Progenitor cell of endocrine pancreas (in vitro differentiated cells): ENCODE measurements at places on chromosomes 2 and 18.

DNA sequence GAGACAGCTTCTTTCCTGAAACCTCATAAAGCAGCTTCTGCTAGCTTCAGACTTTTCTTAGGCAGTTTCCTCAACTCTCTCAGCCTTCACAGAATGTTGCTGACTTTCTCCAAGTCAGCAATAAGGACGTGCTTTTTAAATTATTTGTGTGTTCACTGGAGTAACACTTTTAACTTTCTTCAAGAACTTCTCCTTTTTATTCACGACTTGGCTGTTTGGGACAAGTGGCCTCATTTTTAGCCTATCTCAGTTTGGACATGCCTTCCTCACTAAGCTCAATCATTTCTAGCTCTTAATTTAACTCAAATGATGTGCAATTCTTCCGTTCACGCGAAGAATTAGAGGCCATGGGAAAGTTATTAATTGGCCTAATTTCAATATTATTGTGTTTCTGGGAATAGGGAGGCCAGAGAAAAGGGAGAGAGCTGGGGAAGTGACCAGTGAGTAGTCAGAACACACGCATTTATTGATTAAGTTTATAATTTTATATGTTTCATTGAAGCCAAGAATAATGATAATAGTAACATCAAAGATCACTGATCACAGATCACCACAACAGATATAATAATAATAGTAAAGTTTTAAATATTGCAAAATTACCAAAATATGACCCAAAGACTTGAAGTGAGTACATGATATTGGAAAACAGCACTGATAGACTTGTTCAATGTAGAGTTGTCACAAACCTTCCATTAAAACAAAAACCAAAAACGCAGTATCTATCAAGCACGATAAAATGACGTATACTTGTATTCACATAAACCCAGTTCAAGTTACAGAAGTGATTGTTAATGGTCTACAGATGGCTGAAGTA is 4.8 kb downstream of the REG1A start:
- DNase-seq, result no peak

- DNase-seq, result no peak
These were observed 170.1 kb downstream of the LAMA1 start for GRCh38 chr18:6947338-6948030.

DNA sequence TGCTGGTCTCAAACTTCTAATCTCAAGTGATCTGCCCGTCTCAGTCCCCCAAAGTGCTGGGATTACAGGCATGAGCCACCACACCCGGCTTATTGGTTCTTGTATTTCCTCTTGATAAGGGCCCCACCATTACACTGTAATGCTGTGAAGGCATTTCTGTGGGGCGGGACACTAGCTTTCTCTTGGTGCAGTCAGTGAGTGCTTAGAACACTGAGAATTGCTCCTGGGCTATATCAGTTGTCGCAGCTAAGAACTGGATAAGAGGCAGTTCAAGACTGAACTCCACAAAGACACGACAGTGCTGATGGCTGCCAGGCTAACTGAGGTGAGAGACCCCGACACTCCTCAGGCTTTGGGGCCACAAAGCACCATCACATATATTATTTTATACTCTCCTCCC is 2.1 kb downstream of the KHK start:
- DNase-seq, result no peak

GRCh38 chr2:207901829-207902228 is 123.5 kb downstream of the PLEKHM3 start:
- DNase-seq, result no peak

- DNase-seq, result no peak
These were observed 841.4 kb upstream of the VRK2 start for GRCh38 chr2:57205241-57205640.

DNA sequence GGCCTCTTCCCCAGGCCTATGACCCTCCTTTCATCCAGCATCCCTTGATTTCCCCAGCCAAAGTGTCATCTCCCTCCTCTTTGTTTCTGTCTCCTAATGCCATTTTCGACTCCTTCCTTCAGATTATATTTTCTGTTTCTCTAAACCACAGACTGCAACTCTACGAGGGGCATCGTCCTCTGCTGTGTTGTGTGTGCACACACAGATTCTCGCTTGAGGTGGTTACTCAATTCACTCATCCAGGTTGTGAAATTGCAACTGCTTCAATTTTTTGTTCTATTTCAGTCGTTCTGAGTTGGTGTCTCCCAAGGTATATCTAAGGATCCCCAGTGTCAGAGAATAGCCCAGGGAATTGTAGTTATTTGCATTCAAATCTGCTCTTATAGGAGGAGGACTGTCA is 113.5 kb upstream of the NDUFV2 start:
- no peak for DNase-seq

GRCh38 chr2:215835657-215836056 is 177.7 kb downstream of the MREG start:
- DNase-seq, result no peak

DNA sequence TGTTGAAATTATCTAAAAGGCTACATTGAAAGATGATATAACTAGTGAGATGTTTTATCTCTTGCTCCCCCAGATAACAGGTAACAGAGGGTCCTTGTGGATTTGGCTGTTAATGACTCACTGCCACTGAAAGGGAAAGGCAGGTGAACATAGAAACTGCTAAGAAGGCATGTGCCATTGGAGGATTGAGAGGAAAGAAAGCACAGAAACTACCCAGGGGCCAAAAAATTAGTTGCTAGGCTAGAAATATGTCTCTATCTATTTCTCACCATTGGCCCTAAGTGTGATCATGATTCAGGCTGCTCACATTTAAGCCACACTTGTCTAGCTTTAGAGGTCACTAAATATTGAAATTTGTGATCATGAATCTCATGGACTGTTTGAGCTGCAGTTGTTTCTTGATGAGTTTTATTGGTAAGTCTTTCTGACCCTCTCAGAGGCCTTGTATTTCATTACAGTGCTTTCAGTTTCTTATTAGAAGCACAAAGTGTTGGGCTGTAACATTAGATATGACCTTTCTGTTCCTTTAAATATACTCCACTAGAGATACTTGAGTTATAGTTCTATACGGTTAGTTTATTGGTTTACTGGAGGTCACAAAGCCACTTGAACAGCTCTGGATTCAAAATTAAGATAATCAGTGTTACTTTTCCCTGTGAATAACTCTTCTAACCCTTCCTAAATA is 26.2 kb downstream of the NAB1 start:
- DNase-seq, result no peak

- DNase-seq, result no peak
These were observed 7.1 kb downstream of the THAP4 start for GRCh38 chr2:241629762-241630435.

GRCh38 chr2:160940699-160941098 is 219.5 kb upstream of the TANK start:
- no peak for DNase-seq
